ENCODE measurements at places on chromosomes 7 and 10. TPM values are rescaled to one million over a fixed set of nuclear protein-coding genes. Genes with fewer than 3 reads are reported as not detected.

DNA sequence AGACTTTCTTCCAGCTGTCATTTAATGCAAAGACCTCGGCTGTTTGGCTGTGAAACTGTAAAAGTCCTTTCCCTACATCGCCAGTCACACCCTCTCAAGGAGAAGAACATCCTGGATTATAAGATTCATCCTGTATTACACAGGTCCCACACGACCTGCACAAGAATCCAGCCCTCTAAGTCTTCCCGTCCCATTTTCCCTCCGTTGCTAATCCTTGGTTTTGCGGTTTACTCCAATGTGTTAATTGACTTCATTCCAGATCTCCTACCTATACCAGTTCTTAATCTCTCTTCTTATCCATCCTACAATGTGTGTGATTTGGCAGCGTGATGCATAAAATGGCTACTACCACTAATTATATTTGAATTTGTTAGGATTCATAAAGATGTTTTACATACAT is 110.4 kb downstream of the COL28A1 start:
- DNase-seq = no peak

DNA sequence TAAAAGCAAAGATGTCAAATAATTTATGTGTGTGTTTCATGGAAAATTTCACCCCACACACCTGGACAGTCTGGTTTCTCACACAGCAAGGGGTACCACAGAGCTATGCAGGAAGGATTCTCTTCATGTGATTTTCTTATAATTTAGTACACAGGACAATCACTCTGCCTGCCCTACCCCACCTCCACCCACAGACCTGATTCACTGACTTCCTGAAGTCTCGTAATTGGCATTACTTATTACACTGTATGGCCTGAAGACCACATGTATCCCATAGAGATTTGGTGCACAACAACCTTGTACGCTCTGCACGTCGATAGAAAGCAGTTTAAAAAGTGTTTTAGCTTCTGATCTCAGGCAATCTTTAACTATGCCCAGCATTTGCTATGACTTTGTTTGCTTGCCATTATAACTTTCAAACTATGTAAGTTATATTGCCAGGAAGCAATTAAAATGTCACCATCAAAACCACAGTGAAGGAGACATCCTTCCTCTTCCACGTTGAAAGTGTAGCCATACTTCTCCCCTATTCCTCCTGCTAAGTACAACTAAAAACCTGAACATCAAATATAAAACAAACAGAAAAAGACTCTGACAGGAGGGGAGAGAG is 279.4 kb upstream of the IMMP2L start:
- no peak for DNase-seq

DNA sequence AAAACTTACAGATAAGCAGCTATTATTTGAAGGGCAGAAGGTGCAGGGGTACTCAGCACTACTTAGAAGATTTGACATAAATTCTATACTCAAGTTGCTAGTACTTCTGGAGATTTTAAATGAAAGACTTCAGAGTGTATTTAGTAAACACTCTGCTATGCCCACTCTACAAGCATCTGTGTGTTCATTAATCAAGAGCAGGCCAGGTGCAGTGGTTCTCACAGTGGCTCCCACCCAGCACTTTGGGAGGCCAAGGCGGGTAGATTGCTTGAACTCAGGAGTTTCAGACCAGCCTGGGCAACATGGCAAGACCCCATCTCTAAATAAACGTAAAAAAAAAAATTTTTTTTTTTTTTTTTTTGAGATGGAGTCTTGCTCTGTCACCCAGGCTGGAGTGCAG is 38.9 kb upstream of the TOMM7 start:
- no peak for DNase-seq

DNA sequence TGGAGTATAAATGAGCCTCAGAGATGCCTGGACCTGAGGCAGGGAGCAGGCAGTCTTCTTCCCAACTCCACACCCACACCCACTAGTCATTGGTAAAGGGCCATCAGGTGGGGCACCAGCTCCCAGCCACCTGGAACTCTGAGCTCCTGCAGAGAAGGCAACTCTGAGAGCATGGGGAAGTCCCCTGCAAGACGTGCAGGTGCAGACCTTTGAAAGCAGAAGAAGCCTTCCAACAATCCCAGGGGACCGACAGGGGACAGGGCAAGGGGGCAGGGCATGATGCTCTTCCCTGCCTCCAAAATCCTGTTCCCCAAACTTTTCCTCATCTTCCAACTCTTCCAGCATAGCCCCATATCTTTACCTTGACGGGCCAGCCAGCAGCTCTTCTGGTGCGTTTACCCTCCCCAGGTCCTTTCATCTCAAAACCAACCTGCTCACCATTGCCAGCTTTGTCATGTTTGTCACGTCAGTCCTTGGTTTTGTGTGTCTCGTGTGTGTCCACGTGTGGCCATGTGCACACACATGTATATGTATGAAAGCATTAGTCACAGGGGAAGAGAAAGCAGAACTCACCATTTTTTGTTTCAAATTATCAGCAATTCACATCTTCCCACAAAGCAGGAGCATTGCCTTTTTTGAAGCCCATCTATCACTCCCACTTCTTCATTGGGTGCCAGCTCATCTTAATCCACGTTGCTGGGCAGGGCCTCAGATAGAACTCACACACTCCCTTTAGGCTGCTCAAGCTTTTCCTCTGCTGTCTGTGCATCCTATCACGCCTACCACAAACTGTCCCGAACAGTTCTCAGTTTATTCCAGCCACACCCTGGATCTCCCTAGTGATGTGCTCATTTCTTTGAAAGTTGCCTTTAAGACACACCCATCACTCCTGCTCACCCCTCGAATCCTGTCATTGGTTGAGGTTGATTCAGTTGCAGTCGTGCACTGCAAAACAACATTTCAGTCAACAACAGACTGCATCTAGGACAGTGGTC is 41.0 kb upstream of the AMPH start:
- no peak for DNase-seq

DNA sequence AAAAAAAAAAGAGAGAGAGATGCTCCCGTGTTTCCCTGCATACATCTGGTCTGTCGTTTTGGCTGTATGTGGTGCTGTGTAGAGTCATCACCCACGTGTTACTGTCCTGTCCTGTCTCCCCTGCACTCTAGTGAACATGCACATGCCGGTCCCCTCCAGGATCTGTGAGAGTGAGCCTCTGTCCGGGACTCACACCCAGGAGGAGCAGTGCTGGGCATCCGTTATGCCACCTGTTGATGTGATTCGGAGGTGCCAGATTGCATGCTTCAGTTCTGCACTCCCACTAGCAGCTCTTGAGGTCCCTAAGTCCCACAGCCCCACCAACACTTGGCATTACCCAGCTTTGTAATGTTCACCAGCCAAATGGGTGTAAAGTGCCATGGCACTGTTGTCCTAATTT is 16.4 kb downstream of the GHRHR start:
- no peak for DNase-seq

DNA sequence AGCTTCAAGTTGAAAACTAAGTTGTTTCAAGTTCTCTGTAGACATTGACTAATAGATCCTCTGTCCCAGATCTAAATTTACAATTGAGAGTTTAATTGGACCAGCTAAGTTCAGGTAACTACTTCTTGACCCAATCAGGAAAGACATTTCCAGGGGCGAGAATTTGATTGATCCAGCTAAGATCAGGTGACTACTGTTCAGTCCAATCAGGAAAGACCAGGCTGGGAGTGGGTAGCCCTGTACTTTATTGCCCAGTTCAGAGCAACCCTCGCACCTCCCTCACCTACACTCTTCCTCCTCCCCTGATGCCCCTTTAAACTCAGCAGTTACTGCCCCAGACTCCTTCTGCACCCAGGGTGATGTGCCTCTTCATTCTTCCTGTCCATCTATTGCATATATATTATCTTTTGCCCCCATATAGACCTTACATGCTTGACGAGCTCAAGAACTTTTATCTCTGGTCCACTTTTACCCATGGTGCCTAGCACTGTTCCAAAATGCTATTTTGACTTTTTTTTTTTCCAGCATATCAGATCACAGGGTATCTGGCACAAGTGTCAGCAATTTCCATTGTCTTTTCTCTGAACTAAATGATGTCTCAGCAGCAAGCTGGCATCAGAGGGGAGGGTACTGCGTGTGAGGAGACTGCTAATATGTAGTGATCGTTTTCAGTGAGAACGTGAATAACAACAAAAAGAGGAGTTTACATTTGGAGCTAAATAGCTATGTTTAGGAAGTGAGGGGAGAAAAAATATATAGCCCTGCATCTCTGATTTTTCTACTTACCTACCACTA is 169.4 kb downstream of the KIAA1217 start:
- DNase-seq = no peak

GRCh38 chr10:128247576-128247975 is 121.4 kb upstream of the MKI67 start:
- DNase-seq = no peak

GRCh38 chr7:3668743-3669142 is 367.7 kb downstream of the SDK1 start:
- no peak for DNase-seq

GRCh38 chr10:67705921-67706320 is 9.9 kb upstream of the CTNNA3 start:
- DNase-seq = no peak

GRCh38 chr7:155458878-155459699 is 1.2 kb downstream of the EN2 start:
- DNase-seq = no peak

DNA sequence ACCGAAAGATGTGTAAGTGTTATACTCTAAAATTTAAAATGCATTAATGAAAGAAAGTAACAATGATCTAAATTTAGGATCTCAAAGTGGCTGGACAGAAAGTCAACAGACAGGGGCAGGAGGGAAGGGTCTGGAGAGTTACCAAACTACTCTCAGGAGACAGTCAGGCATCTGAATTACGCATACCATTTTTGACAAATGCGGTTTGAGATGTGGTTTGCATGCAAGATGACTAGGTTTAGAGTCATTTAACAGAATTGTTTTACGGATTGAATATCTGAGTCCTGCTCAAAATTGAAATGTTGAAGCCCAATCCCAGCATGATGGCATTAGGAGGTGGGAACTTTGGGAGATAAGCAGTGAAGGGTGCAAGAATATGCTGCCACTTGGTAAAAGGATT is 314.1 kb downstream of the WDR11 start:
- DNase-seq = no peak

DNA sequence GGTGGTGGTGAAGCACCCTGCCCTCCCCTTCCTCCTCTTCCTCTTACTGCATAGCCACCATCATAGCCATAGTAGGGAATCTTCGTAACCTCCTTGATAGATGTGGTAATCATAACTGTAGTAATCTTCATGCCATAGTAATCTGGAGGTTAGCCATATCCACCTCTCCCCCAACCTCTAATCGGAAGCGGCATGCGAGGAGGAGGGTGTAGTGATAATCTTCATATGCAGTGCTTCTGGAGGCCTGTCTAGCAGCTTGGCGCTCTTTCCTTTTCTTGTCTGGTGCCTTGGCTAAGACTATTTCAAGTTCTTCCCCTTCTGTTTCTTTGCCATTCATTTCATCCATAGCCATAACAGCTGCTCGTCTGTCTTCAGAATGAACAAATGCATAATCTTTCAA is 90.9 kb downstream of the MLLT10 start:
- no peak for DNase-seq

DNA sequence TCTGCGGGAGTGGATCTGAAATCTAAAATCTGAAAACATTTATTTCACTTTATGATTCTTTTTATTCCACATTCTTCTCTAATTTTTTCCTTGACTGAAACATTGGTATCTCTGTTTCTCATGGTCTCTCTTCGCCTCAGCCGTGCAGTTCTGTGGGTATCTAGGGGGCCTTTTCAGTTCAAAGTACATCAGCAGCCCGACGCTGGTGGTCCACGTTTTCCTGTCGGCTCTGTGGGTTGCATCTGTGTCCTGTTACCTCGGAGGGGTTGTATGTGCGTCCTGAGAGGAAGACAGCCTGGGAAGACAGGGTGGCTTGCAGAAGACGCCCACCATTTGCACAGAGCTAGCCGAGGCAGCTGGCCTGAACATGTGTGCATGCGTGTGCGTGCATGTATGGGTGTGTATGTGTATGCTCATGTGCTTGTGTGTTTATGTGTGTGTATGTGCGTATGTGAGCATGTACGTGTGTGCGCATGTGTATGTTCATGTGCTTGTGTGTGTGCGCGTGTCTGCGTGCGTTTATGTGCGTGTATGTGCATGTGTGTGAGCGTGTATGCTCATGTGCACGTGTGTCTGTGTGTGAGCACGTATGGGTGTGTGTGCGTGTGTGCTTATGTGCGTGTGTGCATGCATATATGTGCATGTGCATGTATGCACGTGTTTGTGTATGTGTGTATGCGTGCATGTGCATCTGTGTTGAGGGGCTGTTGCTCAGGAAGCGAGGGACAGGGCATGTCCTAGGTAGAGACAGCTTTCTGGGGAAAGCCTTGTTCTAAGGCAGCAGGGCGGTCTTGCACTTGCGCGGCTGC is 211.8 kb downstream of the ADARB2 start:
- no peak for DNase-seq

GOLGA7B gene
- 0.61 TPM for polyA plus RNA-seq

SRRM3 gene
- 0.70 TPM for polyA plus RNA-seq

SPDYE1 gene
- 2.5 TPM for polyA plus RNA-seq

ADAM8 gene
- 3.2 TPM for polyA plus RNA-seq

PTPRZ1 gene
- 81.3 TPM for polyA plus RNA-seq

SPDYE6 gene
- polyA plus RNA-seq = 2.2 TPM

TMEM60 gene
- polyA plus RNA-seq = 21.3 TPM

TMEM229A gene
- 1.4 TPM for polyA plus RNA-seq

HOXA13 gene
- not detected for polyA plus RNA-seq
